Hypothalamus (tissue), 51 donors: ENCODE measurements at places on chromosomes 12 and 14.

GRCh38 chr12:6965026-6965661 lies 5.3 kb downstream of the PHB2 start:
- DNase-seq = peak; percentile 67

DNA sequence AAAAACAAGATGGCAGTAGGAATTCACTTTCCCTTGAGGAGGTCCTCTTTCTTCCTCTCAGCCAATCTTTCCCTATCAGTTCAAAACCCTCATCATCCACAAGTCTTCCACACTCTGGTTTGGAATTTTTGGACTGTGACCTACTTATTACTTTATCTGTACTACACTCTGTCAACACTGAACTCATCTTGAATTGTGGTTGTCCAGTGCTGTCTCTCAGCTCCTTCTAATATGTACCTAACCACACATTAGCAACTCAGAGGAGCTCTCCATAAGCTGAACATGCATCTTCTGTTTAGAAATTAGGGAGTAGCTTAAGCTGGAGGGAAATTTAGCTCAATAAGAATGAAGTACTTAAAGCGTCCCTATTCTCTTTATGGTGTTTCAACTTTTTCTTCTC lies 34.8 kb downstream of the SLC38A1 start:
- DNase-seq = no peak

GRCh38 chr14:31877255-31877798 lies 199.8 kb upstream of the ARHGAP5 start:
- no peak for DNase-seq

DNA sequence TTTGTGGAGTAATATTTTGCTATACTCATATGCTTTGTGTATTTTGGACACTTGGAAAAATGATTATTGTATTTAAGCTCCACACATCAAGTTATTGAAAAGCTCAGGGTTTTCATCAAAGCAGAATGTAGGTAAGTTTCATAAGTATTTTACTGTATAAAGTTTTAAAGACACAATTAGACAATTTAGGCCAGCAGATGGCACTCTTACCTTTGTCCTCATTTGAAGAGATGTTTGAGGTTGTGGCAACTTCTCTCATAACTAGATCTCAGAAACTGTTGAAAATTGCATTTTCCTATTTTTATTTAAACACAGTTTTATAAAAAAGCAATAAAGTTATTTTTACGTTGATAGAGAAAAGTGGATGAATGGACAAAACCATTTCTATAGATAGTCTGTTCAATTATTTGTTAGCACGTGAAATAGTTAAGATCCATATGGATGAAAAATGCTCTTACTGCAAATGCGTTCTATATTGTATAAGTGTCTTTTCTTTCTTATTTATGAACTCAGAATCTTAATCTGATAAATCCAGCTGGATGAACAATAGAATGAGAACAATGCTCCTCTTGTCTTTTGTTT lies 300.0 kb downstream of the AEBP2 start:
- no peak for DNase-seq

DNA sequence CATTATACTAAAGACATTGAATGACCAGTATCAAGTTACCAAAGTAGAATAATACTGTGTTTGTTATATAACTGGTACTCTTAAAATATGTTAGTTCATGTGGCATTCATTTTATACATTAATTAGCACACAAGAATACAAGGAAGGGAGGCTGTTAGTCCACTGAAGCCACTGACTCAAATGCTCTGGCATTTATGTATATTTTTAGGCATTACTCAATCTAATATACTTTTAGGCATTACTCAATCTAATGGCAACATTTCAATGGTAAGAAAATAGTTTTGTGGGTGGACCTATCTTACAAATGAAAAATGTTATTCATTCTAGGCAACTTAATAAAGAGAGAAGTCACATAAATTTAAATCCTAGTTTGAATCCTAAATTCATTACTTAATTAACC lies 874.4 kb upstream of the USP15 start:
- DNase-seq = no peak

- no peak for DNase-seq
Observed at GRCh38 chr12:3632754-3633153, 120.2 kb downstream of the CRACR2A start.

DNA sequence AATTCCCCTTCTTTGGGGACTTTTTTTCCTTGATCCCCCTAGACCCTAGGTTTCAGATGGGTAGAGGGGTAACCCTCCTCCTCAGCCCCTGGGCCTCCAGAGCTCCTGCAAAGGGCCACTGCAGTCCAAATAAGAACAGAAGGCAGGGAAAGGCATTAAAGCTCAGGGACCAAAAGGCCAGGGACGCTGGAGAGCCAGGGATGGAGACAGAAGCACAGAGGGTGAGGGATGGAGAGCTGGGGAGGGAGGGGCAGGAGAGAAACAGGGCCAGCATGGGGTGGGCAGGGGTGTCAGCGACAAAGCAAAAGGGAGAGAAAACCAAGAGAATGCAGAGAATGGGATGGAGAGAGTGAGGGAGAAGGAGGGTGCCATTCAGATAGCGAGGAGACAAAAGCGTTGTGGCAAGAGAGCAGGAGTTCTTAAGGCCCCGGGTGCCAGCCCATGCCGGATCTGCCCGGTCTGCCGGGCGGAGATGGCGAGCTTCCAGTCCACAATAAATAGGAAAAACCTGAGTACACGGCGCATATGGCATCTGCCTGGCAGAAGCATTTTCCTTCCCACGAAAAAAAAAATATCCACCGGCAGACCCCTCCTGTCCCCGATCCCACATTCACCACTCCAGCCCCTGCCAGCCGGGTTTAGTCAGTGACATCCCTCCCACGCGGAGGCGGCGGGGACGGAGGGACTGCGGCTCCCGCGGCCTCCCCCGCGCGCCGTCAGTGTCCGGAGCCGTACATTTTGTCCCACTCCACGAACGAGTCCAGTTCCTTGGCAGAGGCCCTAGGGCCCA lies 28.6 kb downstream of the FIGNL2 start:
- no peak for DNase-seq

- DNase-seq = no peak
Observed at GRCh38 chr12:99386907-99387306, 260.6 kb upstream of the GARIN6 start.

- no peak for DNase-seq
Observed at GRCh38 chr12:14716848-14717444, 20.5 kb upstream of the GUCY2C start.

- DNase-seq = no peak
Observed at GRCh38 chr14:53751650-53752049, 205.0 kb downstream of the BMP4 start.

GRCh38 chr12:28035500-28035899 lies 63.0 kb upstream of the PTHLH start:
- no peak for DNase-seq

DNA sequence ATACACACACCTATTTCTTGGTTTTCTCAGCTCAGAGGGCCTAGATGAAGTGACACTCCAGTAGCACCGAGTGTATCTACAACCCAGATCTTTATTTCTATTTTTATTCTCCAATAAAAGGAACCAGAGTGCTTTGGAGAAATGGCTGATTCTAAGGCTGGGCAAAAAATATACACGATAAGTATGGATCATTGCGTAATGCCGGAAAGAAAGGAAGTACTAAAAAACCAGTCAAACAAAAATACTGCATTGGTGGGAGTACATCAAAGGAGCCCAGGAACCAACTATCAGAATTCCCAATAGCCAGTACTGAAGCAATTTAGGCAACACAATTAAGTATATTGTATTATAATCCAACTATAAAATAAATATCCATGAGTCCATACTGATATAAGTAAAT lies 400.9 kb upstream of the CCDC196 start:
- no peak for DNase-seq

GRCh38 chr14:94769391-94770250 lies at the start of gene GSC:
Gene GSC (minus strand): TSS chr14:94770113. CDS start chr14:94770015, 98 bp downstream.
- no peak for DNase-seq

DNA sequence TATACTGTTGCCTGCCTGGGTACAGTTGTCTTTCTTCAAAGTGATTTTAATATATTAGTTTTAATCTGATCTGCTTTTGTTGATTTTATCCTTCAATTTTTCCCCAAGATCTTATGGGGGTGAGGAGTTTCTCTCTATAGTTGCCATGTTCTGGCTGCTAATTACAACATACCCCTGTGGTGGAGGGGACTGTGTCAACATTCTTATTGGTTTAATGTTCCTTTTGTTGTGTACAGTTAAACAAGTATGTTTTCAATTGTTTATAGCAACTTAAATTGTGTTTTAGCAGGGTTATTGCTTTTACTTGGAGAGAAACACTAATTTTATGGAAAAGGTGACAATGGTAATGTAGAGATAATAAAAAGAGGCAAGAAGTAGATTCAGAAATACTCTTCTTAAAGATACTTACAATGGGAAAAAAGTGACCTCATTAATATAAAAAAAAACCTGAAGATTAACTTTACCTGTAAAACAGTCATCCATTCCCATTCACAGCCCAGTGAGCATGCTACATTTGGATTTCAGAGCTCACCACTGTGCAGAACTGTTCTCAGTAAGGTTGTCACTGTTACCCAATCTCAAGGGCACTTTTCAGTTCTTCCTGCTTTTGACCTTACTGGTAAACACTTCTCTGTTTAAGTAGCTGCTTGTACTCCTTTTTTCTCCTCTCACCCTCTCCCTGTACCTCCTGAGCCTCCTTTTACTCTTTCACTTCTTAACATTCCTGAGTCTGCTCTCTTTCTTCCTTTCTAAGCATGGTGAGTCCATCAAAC lies 8.1 kb upstream of the LRRK2 start:
- no peak for DNase-seq

DNA sequence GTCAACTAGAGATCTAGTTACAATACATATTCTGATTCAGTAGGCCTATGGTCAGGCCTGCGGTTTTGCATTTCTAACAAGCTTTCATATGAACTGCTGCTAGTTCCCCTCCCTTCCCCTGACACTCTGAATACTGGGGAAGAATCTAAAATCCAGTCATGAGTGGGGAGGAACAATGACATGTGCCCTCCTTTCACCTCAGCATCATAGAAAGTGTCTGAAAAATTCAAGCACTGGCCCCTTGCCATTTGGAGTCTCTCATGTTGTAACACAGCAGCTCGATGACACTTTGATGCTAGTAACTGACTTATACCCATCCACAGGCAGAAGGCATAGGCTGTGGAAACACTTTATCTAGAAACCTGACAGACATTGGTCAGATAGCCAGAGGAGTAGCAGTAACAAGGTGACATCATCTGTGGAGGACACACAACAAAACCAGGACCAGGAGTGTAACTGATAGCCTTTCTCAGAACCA lies 161.9 kb upstream of the RASSF8 start:
- DNase-seq = no peak

GRCh38 chr14:31297701-31298344 lies 90.2 kb upstream of the HECTD1 start:
- DNase-seq = no peak

DNA sequence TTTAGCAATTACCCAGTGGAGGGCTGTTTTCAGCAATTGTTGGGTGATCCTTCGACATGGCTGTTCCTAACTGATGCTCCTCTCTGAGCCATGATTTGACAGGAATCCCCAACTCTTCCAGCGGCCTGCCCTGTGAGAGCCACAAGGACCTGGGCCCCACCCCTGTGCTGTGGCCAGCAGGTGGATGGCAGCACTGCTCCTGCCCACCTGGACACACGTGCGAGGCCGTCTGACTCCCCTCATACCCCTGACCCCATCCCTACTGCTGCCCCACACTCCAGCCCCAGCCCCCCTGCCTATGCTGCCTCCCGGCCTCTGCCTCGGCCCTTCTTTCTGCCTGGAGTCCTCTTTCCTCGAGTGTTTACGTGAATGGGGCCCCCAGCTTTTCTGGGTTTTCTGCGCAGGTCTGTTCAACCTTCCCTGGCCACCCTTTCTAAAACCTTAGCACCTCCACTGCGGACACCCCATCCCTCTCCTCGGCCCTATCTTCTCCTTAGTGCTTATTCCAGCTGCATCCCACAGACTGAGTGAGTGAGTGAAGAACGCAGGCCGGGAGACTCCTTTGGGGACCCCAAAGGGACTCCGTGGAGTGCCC lies 111.4 kb downstream of the DICER1 start:
- no peak for DNase-seq

GRCh38 chr12:1790444-1790843 lies 29.9 kb upstream of the LRTM2 start:
- DNase-seq = no peak

GRCh38 chr12:109589240-109589590 lies 15.6 kb downstream of the MVK start:
- no peak for DNase-seq

DNA sequence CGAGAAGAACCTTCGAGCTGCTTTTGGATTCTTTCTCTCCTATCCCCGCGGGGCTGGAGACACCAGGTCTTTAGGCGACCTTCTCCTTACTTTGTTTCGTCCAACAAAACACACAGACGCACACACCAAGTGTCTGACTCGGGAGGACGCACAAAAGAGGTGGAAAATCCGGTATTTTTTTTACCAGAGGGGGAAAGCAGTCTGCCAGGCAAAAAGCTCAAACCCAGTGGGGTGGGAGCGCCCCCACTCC lies 2.1 kb downstream of the SIX4 start:
- no peak for DNase-seq

DNA sequence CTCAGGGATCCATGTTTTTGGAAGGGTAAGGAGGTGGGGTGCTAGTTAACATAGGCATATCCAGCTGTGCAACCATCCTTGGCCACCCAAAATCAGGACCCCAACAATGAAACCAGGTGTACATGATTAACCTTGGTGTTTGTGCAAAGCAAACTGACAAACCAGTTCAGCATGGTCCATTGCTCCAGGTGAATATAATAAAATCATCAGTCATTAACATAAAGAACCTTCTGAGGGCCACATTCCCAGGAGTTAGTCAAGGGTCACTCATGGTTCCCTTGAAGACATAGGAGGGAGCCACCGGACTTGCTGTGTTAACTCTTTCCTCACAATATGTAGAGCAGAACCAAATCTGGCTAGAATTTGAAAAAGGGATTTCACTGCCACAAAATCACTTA lies 17.8 kb downstream of the SLC38A2 start:
- no peak for DNase-seq

DNA sequence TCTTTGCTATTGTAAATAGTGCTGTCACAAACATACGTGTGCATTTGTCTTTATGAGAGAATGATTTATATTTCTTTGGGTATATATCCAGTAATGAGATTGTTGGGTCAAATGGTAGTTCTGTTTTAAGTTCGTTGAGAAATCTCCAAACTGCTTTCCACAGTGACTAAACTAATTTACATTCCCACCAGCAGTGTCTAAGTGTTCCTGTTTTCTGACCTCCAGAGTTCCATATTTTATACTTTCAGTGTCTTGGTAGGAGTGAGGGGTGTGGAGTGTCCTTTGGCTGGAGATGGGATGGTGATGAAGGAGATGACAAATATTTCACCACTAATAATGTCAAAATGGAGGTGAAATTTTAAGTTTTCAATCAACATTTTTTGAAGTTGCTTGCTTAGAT lies 86.4 kb downstream of the DACT1 start:
- no peak for DNase-seq
